ENCODE measurements at places on chromosomes 13 and 19. TPM values are rescaled to one million over a fixed set of nuclear protein-coding genes. Genes with fewer than 3 reads are reported as not detected.

Gene ZNF681
- total RNA-seq, result 6.8 TPM

Gene HCN2
- total RNA-seq, result not detected

Gene ZNF723
- not detected for total RNA-seq

Gene FGF21
- not detected for total RNA-seq

Gene PDE4C
- total RNA-seq, result 3.0 TPM

Gene GPC5
- total RNA-seq, result 0.39 TPM

Measured in ureter (tissue), 1 donor.